IMR-90 (cell line): ENCODE measurements at places on chromosomes 11 and 22. TPM values are rescaled to one million over a fixed set of nuclear protein-coding genes. Genes with fewer than 3 reads are reported as not detected.
A peak's percentile ranks its signal among the peaks of the same experiment; 100 is the strongest.

The SLC22A25 gene
- total RNA-seq, result not detected in 2 replicates

The INPP5J gene
- total RNA-seq, result 0.28 and 0.36 TPM in 2 replicates

The NPAS4 gene
- under 0.01 TPM in 1 of 2 replicates, not detected in the other for total RNA-seq

The ZW10 gene
- 30.6 and 33.3 TPM in 2 replicates for total RNA-seq

The PYGM gene
- under 0.01 and 0.18 TPM in 2 replicates for total RNA-seq

The GUCY1A2 gene
- under 0.01 TPM in 2 replicates for total RNA-seq

The RCOR2 gene
- 0.56 and 0.90 TPM in 2 replicates for total RNA-seq

The PHLDA2 gene
- 3.8 and 4.4 TPM in 2 replicates for total RNA-seq

The MPEG1 gene
- total RNA-seq, result not detected in 2 replicates

DNA sequence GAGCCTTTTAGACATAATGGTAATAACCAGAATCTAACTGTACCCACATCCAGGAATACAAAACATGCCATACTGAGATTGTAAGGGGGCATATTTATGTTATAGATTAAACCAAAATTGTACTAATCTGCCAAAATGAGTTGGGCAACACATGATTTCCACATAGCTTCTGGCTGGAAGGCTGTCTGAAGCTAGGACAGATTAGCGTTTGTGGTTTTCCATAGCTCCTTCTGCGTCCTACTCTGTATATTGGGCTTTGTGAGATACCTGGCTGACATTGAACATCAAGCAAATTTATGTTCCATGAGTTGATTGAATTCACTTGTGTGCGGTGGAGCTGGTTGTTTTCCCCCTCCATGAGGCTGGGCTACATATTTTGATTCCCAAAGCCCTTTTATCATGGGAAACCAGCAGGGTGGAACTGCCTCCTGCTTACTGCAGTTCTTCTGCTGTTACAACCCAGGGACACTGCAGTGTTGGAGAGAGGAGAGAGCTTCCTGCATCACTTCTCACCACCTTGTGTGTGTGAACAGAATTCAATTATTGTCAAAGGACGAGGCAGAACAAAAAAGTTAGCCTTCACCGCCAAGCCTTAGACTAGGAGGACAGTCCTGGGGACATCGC lies 114.9 kb downstream of the C11orf91 start:
- no peak for DNase-seq

DNA sequence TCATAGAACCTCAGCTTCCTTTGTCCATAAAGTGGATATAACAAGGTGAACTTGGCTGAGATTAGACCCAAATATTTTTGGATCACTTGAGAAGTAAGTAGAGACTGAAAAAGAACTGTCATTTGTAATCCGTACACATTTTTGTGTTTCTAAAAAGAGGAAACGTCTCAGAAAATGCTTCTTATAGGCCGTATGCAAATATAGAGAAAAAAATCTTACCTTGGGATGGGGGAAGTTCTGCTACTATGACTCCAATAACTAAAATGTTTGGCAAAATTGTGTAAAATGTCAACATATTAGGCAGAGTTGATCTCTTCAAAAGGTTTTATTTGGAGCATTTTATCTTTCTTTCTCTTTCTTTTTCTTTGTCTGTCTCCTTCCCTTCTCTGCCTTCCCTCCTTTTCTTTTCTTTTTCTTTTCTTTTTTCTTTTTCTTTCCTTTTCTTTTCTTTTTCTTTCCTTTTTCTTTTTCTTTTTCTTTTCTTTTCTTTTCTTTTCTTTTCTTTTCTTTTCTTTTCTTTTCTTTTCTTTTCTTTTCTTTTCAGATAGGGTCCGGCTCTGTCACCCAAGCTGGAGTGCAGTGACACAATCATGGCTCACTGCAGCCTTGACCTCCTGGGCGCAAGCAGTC lies 48.2 kb downstream of the ADM start:
- DNase-seq, result no peak

- DNase-seq, result no peak
These were observed 71.0 kb downstream of the PARVA start for GRCh38 chr11:12448131-12448939.

DNA sequence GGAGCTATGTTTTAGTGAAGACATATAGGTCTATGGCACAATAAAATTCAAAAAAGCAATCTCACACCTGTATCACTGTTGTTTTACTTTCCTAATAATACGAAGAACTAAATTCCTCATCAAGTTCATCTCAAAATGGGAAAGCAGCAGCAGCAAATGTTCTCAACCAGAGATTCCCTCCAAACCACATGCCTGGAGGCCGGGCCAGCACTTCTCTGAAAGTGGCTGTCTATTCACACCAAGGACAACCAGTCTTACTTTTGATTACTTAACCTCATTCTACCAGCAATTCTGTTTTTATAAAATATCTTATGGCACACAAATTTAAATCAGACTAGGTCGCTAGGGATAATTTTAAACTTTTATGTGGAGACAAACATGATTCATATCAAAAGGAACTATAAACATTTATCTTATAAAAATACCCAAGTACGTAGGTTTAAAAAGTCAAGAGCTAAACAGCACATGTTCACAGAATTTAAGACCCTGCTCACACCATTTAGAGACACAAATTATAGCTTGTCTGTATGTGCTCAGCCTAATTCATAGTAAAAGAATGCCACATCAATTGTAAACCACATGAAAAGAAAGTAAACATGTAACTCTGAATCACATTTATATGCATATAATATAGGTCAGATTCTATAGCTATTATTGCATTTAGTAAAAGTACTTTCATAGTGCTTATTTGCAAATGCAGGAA lies 46.1 kb downstream of the RRAS2 start:
- peak; percentile 91 for DNase-seq

- DNase-seq, result no peak
These were observed 36.6 kb downstream of the RCOR2 start for GRCh38 chr11:63880403-63880790.

- no peak for DNase-seq
These were observed 30.0 kb upstream of the PDE2A start for GRCh38 chr11:72704028-72704782.

DNA sequence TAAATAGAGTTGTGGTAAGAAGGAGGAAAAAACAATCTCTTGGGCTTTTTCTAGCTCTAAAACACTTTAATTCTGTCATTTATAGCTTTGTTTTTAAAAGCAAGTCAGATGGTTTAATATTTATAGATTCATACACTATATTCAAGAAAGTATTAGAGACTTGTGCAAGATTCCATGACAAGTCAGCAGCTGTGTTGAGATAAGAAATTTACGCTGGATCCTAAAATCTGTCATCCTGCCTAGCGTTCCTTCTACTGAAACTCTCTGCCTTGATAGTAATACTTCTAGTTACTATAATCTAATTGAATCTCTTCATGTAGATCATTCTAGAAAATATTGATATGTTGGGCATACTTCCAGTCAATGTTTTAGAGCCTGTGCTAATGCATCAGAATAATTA lies 721.8 kb downstream of the CNTN5 start:
- DNase-seq, result no peak

DNA sequence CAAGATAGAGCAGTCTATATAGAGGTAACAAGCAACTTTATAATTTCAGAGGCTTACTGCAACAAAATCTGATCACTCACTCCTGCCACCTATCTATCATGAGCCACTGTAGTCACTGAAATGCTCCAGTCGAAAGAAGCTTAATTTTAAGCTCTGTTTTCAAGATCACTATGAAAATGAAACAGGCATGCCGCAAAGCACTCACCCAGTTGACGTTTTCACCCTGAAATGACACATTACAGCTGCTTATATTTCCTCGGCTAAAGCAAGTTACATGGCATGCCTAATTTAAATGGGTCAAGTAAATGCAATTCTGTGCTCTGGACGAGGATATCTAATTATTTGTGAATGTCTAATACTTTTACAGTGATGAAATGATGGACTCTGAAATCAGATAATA lies 616.3 kb downstream of the FAM181B start:
- no peak for DNase-seq

- peak; percentile 52 for DNase-seq
These were observed 310.1 kb upstream of the SORL1-AS1 start for GRCh38 chr11:121762820-121763219.

DNA sequence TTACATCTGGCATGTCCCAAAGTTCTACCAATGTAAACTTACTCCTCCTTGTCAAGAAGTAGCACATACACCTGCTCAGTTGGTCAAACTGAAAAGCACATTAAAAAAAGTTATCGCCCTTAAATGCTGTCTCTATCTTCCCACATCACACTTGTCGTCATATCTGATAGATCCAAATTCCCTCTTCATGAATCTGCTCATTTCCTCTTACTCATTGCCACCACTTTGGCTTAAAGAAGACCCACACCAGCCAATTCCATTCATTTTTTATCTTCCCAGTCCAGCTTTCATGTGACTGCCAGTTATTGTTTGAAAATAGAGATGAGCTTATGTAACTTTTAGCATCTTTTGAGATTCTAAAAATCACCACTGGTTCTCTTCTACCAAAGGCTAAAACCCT lies 305.9 kb upstream of the MTNR1B start:
- no peak for DNase-seq

DNA sequence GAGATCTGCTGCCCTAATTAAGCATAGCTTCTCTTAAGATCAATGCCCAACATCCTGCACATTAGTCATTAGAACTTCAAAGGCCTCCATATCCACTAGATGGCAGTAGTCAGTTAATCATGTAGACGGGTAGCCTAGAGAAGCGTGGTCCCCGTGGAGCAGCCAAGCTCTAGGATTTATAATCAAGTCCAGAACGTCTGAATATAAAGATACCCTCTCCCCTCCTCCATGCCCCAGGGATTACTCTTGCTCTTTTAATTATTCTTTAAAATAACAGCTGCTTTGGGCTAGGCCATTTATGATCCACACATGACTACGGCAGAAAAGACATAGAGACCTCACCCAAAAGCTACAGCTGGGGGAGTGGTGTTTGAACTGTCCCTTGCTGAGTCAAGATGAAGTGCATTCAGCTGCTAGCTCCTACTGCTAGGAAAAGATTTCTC lies 327.6 kb upstream of the PLET1 start:
- DNase-seq, result peak; percentile 77

DNA sequence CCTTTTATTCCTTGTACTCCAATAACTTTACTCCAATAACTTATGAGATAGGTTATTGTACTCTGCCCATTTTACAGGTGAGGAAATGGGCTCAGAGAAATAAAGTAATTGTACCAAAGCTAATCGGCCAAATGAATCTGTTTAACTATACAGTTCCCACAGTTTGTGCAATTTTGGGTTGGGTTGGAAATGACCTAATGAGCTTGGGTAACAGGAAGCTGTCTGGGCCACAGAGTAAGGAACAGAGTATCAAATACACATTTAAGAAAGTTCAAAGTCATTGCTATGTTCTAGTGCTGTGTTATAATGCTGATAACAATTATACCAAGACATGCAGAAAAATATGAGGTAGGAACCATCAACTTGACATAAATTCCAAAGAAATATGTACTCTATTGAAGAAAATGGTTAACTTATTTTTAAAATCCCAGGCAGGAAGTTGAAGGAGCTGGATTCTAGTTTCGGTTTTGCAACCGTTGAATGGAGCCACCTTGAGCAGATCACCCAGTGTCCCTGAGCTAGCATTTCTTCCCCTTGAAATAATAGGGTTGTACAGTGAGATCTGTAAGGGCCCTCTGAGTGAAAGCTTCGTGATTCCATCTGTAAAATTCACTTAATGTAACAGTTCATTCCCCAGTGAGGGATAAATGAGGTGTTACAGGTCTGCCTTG lies 360.9 kb upstream of the NARS2 start:
- no peak for DNase-seq

- no peak for DNase-seq
These were observed 105.5 kb upstream of the PARVA start for GRCh38 chr11:12271826-12272366.

- no peak for DNase-seq
These were observed 100.6 kb downstream of the WNT7B start for GRCh38 chr22:45876136-45877035.
